Globus pallidus (tissue), 1 donor: ENCODE measurements at places on chromosomes 3 and 15.

GRCh38 chr15:43893956-43894355, 67.2 kb downstream of the WDR76 start:
- DNase-seq = no peak

GRCh38 chr15:71686221-71687050, 123.9 kb upstream of the NR2E3 start:
- no peak for DNase-seq

- no peak for DNase-seq
These were observed 985 bp downstream of the TEX9 start for GRCh38 chr15:56366211-56366610.

GRCh38 chr15:58318517-58318916, 113.3 kb upstream of the LIPC start:
- no peak for DNase-seq
